ENCODE measurements at places on chromosomes 12 and 14. TPM values are rescaled to one million over a fixed set of nuclear protein-coding genes. Genes with fewer than 3 reads are reported as not detected.

GRCh38 chr12:124170760-124171159, 124.1 kb upstream of the RFLNA start:
- DNase-seq, result no peak
- H3K27me3 ChIP-seq, result no peaks in the 10 kb centered on the region
- H3K27ac ChIP-seq, result no peak overlapping the region
- H3K4me3 ChIP-seq, result no peak overlapping the region
- H3K4me1 ChIP-seq, result no peaks in the 10 kb centered on the region

GRCh38 chr12:26845984-26846383, 13.0 kb upstream of the ITPR2 start:
- no peak overlapping the region for H3K4me3 ChIP-seq
- H3K36me3 ChIP-seq, result no peaks in the 10 kb centered on the region
- no peaks in the 10 kb centered on the region for H3K27me3 ChIP-seq
- no peak overlapping the region for H3K27ac ChIP-seq
- peaks cover 3% of the 10 kb centered on the region for H3K4me1 ChIP-seq
- DNase-seq, result no peak

- peaks cover 14% of the 10 kb centered on the region for H3K36me3 ChIP-seq
- H3K4me3 ChIP-seq, result no peak overlapping the region
- H3K27ac ChIP-seq, result no peak overlapping the region
- peaks cover 13% of the 10 kb centered on the region for H3K4me1 ChIP-seq
- no peaks in the 10 kb centered on the region for H3K27me3 ChIP-seq
- DNase-seq, result no peak
These were observed 6.0 kb downstream of the MTERF2 start for GRCh38 chr12:106980944-106981343.

GRCh38 chr14:65335411-65335947, 77.1 kb upstream of the FUT8 start:
- no peaks in the 10 kb centered on the region for H3K4me1 ChIP-seq
- no peak overlapping the region for H3K27ac ChIP-seq
- H3K27me3 ChIP-seq, result no peaks in the 10 kb centered on the region
- no peak overlapping the region for H3K4me3 ChIP-seq

- peaks cover 80% of the 10 kb centered on the region for H3K36me3 ChIP-seq
- no peaks in the 10 kb centered on the region for H3K27me3 ChIP-seq
- no peak overlapping the region for H3K27ac ChIP-seq
- H3K4me3 ChIP-seq, result no peak overlapping the region
- DNase-seq, result no peak
- no peaks in the 10 kb centered on the region for H3K4me1 ChIP-seq
These were observed 34.5 kb upstream of the RAB35 start for GRCh38 chr12:120150919-120151525.

SCFD1 gene
- 53.1 TPM for total RNA-seq

FOXN4 gene
- not detected for total RNA-seq

KRT85 gene
- total RNA-seq, result not detected

All from A673 (cell line).